ENCODE measurements at places on chromosomes 3 and 15. TPM values are rescaled to one million over a fixed set of nuclear protein-coding genes. Genes with fewer than 3 reads are reported as not detected.

- no peak for DNase-seq
Observed at GRCh38 chr3:113660896-113661295, 35.5 kb downstream of the USF3 start.

DNA sequence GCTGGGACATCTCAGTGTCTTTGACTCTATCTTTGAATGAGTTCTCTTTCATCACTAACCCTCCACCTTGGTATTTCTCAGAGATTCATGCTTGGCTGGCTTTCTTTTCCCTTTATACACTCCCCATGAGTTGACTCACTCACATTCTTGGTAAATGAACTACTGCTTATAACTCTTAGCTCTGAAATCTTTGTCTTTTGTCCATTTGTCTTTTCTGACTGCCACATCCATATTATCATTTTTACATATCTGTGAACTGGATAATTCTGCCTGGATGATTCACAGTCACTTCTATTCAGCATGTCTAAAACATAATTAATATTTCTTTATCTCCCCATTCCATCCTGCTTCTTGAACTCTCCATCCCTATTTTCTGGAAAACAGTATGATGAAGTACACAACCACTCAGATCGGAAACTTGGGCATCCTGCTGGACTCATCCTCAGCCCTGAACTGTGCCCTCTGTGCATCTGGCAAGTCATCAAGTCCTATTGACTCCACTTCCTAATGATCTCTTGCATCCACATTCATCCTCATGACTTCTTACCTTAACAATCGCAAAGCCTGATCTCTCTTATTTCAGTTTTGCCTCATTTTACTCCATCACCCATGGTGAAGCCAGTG, 66.9 kb downstream of the KCNAB1 start:
- DNase-seq = no peak

DNA sequence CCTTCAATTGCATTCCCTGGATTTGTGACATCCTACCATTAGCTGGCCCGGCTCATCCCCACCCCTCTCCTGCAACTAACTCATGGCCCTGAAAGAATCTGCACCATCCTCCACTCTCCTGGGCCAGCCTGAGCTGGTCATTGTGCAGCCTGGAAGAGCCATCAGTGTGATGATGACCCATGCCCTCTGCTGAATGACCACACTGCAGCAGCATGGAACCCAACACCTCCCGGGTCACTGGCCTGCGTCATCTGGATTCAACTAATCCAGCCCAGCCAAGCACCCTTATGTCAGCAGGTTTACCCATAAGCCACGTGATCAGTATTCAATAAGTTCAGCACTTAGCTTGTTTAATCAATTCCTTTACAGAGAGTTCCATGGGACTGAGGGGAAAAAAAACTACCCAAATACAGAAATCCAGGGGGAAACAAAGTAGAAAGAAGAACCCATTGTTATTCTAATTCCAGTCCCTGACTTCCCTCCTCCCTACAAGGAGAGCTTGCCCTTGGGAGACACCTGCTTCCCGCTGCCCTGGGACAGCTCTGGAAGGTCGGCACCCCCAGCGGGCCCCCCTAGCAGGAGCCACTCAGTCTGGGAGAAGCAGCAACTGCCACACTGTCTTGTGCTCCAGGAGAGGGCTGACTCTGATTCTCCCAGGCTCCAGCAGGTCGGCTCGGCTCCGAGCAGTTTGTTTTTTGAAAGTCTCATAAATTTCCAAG, 309.1 kb upstream of the TLE3 start:
- no peak for DNase-seq

DNA sequence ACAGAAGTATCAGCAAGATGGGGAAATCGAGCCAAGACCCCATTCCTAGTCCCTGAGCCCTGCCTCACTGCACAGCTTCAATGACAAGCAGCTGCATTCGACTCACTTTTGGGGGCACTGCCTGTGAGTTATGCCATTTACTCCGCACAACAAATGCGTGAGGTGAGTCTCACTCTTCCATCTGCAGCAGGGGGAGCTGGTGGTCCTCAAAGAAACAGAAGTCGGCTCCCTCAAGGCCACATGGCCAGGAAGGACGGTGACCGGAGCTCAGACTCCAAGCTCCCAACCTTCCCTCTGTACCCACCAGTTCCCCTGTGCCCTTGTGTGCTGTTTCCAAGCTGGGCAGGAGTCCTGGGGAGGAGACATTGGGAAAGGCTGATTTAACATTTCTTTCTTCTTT, 127.7 kb upstream of the IQSEC1 start:
- DNase-seq = no peak

The CATSPER2 gene
- 3.6 TPM for polyA plus RNA-seq

The CCDC13 gene
- polyA plus RNA-seq = 4.0 TPM

- DNase-seq = no peak
Observed at GRCh38 chr15:60795889-60796288, 316.9 kb upstream of the ICE2 start.

DNA sequence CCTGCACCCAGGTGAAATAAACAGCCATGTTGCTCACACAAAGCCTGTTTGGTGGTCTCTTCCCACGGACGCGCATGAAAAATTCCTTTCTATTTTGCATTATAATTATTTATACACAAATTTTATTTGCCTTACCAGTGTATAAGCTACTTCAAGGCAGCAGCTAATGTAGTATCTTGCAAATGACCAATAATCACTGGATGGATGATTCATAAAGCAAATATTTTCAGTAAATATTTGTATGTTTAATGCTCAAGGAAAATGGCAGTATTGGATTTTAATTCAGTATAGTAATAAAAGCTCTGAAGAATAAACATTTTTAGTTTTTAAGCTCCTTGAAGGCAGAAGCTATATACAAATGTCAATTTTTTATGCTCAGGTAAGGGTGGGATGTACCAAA, 158.7 kb upstream of the NANOGP8 start:
- no peak for DNase-seq

DNA sequence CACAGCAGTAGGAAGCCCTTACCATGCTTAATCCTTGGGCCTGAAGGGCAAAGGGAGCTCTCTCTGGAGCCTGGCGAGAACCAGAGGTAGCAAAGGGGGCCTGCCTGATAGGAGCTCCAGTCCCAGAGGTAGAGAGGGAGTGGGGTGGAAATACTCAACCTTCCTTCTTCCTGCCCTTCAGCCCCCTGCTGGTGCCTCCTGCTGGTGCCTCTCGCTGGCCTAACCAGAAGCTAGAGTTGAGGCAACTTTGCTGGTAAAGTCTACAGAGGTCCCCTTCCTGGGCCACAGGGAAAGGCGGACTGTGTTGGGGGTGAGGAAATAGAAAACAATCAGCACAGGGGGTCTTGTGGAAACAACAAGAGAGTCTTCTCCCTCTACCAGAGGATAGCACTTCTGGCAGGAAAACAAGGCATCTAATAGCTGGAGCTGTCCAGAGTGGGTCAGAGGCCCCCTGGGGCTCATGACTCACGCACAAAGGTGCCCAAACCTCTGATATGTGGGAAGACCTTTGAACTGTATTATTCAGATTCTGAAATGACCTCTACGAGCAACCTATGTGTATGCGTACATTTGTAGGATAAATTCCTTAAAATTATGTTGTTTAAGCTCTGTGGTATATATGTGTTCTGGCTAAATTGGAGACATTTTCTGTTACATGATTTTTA, 133.9 kb downstream of the LRRC28 start:
- no peak for DNase-seq

The HTR3E gene
- polyA plus RNA-seq = not detected

The SLCO2A1 gene
- polyA plus RNA-seq = 16.1 TPM

DNA sequence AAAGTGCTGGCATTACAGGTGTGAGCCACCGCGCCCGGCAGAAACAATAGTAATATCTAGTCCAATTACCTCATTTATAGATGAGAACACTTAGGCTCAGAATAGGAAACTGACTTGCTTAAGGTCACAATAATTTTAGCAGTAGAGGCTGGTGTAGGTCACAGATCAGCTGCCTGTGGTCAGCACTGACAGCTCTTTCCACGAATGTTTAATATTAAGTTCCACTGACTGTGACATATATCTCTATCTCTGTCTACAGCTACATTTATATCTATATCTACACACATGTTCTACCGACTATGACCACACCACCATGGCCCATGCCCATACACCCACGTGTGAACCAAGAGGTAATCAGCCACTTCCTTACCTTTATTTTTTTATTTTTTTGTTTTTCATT, 40.2 kb upstream of the DLG1 start:
- DNase-seq = no peak

- no peak for DNase-seq
Observed at GRCh38 chr3:28859897-28860296, 421.0 kb upstream of the RBMS3 start.

The NR2E3 gene
- polyA plus RNA-seq = 0.21 TPM

DNA sequence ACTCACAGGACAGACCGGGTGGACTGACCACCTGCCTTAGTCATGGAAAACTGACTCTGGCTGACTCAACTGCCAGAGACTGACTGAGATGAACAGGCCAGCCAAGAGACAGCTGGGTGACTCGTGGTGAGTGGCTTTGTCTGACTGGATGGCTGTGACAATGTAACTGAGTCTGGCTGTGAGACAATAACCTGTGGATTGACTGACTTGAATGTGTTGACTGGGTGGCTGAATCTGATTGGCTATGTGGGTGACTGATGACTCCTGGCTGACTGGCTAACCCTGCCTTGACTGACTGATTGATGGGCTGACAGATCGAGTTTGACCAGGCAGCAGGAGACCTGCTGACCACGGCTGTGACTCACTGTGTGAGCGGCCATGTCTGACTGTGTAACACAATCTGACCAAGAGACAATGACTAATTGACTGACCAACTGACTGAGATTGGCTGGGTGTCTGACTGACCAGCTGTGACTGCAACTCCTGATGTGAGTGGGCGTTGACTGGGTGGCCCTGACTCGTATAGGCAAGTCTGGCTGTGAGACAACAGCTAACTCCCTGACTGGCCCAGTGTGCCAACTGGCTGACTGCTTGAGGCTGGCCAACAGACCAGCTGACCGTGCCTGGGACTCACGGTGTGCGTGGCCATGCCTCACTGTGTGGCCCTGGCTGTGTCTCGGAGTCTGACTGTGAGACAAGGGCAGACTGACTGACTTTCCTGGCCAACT, 509.1 kb downstream of the SHQ1 start:
- no peak for DNase-seq
